ENCODE measurements at places on chromosomes 11 and 22.

- no peak for DNase-seq
These were observed 14.0 kb upstream of the PARVG start for GRCh38 chr22:44166498-44167276.

DNA sequence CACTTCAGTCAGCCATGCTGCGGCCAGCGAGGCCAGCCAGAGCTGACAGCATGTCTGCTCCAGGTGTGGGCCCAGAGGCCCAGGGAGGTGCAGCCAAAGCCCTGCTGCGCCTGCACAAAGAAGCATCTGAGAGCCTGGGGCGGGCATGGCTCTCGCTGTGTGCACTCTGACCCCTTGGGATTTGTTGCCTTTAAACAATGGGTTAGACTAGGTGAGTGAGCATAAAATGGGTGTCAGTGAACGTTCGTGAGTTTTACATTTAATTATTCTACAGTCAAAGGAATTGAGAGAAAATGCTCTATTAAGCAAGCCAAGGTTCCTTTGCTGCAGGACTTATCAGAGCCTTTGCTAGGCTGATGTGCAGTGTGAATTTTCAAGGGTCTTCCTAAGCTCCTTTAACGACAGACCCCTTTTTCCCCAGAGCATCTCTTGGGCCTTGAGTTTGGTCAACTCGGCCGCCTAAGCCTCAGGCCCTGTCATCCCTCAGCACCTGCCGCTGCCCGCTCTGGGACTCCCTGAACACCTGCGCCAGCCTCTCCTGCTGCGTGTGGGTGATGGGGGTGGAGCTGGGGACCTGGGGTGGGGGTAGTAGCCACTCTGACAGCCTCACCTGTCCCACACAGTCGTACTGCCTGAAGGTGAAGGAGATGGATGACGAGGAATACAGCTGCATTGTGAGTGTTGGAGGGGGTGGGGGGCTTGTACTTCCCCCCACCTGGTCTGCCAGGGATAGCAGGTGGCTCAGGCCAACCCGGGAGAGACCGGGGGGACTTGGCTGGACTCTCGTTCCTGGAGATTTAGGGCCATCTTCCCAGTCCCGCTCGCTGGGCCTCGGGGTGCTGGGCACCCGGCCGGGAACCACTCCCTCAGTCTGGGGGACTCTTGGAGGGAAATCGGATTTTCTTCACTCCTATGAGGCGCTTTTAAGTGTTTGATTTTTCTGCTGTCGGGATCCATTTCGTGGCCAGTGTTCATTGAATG is 10.5 kb downstream of the SLC16A8 start:
- no peak for DNase-seq

DNA sequence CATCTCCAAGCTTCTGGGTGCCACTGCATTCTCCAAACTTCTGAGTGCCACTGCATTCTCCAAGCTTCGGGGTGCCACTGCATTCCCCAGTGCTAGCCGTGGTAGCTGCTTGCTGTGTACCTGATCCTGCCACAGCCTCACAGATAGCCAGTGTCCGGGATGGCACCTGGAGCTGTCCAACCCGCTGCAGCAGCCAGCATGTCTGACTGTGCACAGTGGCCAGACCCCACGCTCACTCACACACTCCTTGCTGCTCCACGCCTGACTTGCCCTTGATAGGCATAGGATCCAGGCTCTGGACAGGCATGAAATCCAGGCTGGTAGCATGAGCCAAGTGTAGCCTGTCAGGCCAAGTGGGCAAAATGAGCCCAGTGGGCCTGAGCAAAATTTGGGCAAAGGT is 465.0 kb downstream of the GUCY1A2 start:
- DNase-seq: no peak

DNA sequence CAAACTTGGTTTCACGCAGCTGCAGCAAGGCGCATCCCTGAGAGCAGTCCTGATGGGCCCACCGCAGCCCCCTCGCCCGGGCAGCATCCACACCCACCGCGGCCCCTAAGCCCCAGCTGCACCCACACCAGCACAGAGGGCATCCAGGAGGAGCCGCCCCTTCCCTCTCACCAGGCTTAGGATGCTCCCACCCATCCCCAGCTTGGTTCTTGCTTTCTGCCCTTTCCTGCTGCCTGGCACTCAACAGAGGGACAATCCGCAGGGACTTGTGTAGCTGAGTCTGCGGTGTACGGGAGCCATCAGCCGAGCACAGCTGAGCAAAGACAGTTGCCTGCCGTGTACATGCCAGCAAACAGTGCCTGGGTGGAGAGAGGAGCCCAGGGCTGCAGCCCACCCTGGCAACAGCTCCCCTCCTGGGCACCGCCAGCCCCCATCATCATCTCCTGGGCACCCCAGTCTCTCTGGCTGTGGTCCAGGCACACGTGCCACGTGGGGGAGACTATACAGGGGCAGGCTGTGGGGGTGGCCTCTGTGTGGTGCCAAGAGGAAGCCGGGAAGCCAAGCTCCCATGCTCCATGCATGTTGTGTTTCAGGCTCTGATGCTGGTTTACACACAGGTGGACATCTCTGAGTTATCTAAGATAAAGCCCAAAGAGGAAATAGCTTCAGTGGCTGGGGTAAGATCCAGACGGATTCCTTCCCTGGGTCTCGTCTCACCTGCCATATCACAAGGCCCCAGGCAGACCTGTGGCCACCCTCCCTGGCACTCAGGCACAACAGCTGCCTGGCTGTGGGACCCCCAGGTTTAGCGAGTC is 36.0 kb upstream of the GNB1L start:
- DNase-seq: no peak

DNA sequence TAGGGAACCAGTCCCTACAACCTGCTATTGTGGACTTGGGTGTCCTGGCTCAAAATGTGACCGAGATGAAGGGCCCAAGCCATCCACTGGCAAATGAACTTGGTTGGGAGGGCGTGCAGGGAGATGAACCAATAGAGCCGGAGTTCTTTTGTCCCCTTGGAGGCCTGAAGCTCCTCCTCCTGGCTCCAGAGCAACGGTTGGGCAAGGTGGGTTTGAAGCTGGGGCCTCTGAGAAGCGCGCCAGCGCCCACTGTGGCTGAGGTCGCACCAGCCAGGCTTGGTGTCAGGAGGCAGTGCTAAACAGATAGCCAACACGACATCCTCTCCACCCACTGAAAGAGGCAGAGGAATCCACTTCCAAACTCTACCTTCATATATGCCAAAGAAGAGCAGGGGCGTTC is 36.0 kb upstream of the PACSIN2 start:
- no peak for DNase-seq

GRCh38 chr11:7905961-7906429 is 25.1 kb downstream of the OR10A6 start:
- DNase-seq: no peak

GRCh38 chr11:19105011-19105410 is 12.0 kb upstream of the ZDHHC13 start:
- no peak for DNase-seq

DNA sequence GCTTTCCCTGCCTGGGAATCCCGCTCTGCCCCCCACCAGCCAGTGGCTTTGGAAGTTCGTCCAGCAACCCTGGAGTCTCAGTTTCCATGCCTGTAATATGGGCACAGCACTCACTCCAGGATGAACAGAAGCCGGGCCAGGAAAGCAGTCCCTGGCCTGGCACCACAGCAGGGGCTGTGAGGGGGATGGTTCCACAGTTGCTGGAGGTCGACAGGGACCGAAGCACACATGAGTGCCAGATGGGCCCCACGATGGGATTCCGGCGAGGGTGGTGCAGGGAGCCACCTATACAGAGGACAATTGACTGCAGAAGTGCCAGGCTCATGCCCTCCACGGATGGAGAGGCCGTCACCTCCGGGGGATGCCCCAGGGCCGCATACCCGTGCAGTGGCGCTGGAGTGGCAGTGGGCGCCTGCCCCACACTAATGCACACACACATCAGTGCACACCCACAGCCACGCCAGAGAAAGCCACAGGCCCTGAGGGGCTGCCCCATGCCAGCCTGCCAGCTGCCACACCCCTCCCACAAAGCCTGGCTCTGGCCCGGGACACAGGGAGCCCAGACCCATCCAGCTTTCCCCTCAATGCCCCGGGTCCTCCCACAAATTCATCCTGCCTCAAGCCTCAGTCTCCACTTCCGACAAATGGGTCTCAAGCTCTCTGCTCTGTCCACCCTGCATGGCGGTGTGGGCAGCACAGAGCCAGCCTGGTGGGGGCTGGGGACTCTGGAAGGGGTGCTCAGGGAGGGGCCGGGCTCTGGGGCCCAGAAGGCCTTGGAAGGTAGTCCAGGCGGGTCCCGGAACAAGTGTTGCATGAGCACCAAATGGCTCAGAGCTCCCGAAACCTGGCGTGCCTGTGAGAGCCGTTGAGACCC is 9.7 kb downstream of the ASCL2 start:
- no peak for DNase-seq

DNA sequence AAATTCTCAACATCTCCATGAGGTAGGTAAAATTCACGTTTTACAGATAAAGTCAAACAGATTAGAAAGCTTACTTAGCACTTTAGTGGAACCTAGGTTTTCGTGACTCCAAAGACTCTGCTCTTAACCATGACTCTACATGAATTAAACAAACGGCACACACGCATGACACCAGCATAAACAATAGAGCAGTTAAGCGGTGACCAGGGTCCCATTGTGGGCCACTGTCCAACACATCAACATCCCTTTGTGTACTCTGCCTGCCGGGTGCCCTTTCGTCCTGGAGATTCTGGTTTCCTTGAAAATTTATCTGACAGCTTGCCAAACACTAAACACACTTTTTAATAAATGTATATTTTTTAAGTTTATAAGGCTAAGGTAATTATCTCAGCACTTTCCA is 941.7 kb downstream of the OPCML start:
- DNase-seq: no peak

DNA sequence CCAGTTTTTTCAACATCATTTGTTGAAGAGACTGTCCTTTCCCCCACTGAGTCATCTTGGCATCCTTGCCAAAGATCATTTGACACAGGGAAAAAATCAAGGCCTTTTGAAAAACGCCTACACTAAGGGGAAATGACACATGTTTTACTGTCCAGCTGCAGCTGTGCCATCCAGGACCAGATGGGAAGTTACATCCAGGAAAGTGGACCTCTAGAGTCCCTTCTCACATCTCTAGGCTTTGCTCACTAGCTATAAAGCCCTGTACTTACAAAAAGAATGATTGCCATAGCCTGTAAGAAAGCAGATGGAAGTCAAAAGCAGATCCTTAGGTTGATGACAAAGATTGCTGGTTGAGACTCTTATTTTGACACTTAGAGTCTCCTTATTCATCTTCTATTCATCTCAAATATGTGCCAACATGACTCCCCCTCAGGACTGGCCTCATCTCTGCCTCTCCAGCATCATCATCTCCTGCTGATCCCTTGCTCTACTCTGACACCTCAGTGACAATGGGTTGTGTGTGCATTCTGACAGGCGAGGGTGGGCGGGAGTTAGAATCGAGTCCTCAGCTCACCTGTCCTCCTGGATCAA is 22.8 kb downstream of the OSBP2 start:
- DNase-seq: peak; percentile 21

DNA sequence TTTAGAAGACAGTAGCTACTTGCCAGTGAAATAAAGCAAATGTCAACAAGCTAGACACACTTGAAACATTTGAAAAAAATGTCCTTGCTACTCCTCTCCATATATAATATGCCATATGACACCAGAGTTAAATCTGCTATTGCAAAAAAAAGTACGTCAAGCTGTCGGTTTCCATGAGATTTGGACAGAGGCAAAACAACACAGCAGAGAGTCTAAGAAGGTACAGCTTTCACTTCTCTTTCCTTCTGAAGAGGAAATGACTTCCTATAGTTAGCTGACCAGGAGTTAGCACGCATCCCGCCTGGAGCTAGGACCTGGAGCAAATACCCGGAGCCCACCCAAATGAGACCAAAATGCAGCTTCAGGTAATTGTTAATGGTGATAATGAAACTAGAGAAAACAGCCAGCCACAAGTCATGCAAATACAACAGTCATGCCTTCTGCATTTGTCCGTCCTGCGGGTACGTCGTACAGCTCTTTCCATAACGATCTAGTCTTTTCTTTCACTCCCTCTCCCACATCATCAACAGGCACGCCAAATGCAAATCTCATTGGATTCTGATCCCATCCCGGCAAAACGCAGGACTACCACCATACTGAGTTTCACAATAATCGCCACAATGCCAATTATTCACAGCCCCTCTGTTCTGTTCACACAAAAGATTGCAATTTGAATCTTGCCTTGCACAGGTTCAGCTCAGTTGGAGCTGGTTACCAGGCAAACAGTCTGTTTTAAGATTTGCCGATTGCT is 395.0 kb upstream of the CCDC90B start:
- DNase-seq: no peak

GRCh38 chr11:66559142-66559865 is 9.1 kb downstream of the CTSF start:
- no peak for DNase-seq

- DNase-seq: no peak
These were observed 3.4 kb downstream of the ZNF195 start for GRCh38 chr11:3375552-3375951.

DNA sequence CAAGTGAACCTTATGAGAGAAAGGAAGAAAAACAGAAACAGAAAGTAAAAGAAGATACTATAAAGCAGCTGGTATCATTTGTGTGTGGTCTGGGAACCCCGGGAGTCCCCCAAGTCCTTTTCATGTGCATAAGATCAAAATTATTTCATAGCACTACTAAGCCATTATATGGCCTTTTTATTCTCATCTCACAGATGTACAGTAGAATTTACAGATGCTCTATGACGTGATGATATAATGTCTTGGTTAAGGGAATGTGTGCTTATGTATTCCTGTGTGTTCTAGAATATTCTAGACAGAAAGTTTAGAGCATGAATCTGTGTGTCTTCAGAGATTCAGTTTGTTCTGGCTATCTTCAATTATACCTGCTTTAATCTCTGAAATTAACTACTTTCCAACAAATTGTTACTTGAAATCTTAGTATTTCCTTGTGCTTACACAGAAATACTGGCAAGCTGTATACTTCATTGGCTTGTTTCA is 8.6 kb upstream of the TPP1 start:
- no peak for DNase-seq

DNA sequence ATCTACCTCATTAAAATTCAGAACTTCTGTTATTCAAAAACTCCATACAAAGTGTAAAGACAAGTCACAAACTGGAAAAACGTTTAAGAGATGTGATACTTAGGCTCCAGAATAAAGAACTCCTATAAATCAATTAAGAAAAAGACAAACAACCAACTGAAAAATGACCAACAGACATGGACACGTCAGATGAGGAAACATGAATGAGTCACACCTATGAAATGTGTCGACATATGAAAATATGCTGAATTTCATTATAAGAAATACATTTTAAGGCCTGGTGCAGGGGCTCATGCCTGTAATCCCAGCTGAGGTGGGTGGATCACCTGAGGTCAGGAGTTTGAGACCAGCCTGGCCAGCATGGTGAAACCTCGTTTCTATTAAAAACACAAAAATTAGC is 78.7 kb downstream of the ENTHD1 start:
- DNase-seq: no peak

GRCh38 chr11:119378851-119379465 is 2.5 kb downstream of the USP2 start:
- DNase-seq: no peak

GRCh38 chr11:85751724-85752123 is 59.2 kb downstream of the SYTL2 start:
- no peak for DNase-seq

- peak; percentile 19 for DNase-seq
These were observed 661.5 kb downstream of the LRRC4C start for GRCh38 chr11:40797981-40798380.

Measured in H54 (cell line).